ENCODE measurements at places on chromosomes 13 and 19.

GRCh38 chr13:25796474-25796873 is 255.3 kb downstream of the SHISA2 start:
- DNase-seq, result no peak

DNA sequence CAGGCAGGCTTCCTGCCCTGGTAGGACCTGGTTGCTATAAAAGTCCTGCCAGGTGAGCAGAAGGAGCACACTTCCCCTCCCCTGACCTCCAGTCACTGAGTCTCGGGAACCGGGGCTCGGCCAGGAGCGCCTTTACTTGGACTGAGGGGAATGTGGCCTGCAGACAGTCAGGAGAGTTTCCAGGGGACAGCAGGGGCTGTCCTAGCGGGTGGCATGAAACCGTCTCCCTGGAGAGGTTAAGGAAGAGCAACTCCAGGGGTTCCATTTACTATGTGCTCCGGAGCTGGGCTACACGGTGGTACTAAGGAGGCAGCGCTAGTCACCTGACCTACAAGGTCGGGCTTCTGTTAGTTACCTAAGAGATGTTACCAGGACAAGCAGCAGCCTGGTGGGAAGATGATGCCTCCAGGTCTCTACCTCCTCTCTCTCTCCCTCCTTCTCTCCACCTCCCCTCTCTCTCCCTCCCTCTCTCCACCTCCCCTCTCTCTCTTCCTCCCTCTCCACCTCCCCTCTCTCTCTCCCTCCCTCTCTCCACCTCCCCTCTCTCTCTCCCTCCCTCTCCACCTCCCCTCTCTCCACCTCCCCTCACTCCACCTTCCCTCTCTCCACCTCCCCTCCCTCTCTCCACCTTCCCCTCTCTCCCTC is 4.1 kb upstream of the CNOT3 start:
- DNase-seq, result no peak

DNA sequence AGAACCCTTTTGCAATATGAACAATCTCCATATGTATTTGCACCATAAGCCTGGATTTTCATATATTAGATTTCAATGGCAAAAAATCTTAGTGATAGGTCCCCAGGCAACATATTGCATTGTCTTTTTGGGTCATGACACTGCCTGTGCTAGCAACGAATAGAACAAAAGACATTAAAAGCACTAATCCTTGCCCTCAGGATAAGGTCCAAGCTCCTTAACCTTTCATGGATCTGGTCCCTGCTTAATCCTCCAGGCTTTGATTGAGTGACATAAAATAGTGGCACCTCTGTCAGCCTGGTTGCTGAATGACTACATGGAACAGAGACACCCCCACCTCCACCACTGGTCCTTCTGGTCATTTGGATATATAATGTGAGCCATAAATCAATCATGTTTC is 134.4 kb downstream of the RBM26 start:
- no peak for DNase-seq

- peak; percentile 88 for DNase-seq
Observed at GRCh38 chr19:18007917-18008673, at the start of gene ARRDC2. Gene ARRDC2, plus strand, starts transcription at chr19:18008170. Its CDS starts 141 bp downstream, at chr19:18008311.

DNA sequence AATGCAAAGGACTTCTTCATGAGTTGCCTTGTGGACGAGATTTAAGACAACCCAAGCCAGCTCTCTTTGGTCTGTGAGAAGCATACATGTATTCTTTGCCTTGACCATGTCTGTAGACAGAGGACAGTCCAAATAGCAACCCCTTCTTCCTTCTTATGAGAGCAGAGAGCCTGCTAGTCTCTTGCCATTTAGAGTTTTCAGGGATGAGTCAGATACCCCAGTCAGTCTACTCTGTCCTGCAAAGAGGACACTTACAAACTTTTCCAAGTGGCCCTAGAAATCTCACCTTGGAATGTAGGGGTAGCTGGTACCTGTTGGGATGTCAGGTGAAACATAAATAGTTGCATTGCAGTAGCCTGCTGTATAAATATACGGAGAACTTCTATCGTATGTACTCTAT is 36.7 kb downstream of the DNAJC3 start:
- DNase-seq, result no peak

DNA sequence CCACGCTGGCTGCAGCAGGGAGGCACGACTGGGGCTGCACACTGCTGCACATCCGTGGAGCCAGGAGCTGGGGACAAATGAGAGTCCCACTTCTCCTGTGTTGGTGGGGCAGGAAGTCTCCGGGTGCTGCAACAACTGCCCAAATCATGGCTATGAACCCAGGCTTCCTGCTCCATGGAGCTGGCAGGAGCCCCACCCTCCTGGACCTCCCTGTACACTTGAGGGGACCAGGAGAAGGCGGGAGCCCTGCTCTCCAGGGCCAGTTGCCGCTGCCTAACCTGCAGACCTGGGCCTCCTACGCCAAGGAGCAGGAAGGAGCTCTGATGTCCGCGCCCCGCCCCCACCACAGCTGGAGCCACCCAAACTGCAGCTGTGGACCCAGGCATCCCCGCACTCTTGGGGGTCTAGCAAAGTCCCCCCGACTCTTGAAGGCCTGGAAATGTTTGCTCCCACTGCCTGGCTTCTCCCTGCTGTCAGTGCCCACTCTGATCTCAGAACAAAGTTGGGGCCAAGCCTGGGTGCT is 752.1 kb upstream of the PCDH20 start:
- DNase-seq, result no peak

- no peak for DNase-seq
Observed at GRCh38 chr13:50805805-50806204, 37.7 kb downstream of the DLEU7 start.

DNA sequence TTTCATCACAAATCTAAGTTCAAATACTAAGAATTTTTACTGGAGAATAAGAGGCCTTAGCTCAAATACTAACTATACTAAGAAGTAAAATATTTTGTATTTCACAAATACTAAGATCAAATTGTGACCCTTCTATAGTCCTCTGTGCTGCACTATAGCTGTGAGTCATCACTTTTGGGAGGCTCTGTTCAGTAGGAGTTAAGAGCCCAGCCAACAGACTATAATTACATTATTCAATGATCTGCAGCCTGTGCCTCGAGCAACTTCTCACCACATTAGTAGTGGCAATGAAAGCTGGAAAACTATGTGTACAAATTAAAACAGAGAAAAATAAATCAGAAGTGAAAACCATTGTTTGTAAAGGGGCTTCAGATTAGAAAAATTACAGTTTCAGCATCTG is 147.3 kb upstream of the GPC6 start:
- DNase-seq, result no peak

GRCh38 chr19:41993612-41994483 is at the start of gene ATP1A3:
Gene ATP1A3, minus strand, starts transcription at chr19:41994230. Its CDS starts 154 bp downstream, at chr19:41994076.
- DNase-seq, result peak; percentile 72

GRCh38 chr13:43915451-43915850 is 35.7 kb downstream of the LACC1 start:
- no peak for DNase-seq

Measured in stimulated activated naive CD8-positive, alpha-beta T cell treated with anti-CD3 and anti-CD28 coated beads, Interleukin-15, Interleukin-2, amounts not matched to agents 100 U/mL and 50 U/mL, for 24 hours (primary cell).